ENCODE measurements at places on chromosomes 1 and 21. TPM values are rescaled to one million over a fixed set of nuclear protein-coding genes. Genes with fewer than 3 reads are reported as not detected.

DNA sequence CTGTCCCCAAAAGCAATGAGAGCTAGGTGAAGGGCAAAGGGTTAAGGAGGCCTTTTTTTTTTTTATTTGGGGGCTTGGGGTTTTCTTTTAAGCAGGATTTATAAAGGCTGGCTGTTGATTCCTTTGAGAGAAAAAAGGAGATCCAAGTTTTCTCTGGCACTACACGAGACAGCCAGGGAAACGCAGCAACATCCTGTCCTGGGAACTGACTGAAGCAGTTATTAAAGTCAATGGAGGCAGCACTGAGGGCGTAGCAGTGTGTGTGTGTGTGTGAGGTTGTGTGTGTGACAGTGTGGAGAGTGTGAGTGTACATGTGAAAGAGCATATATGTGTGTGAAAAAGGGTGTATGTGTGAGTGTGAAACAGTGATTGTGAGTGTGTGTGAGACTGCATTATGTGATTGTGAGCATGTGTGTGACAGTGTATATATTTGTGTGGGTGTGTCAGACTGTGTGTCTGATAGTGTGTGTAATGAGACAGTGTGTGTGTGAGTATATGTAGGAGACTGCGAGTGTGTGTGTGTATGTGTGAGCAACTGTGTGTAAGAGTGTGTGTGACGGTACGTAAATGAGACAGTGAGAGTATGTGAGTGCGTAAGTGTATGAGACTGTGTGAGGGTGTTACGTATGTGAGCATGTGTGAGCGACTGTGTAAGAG is 65.9 kb upstream of the TIAM1 start:
- H3K27ac ChIP-seq: no peak overlapping the region
- H3K4me3 ChIP-seq: no peak overlapping the region
- no peaks in the 10 kb centered on the region for H3K27me3 ChIP-seq
- peaks cover 23% of the 10 kb centered on the region for H3K4me1 ChIP-seq
- no peaks in the 10 kb centered on the region for H3K36me3 ChIP-seq
- DNase-seq: no peak

- peaks cover 17% of the 10 kb centered on the region for H3K27me3 ChIP-seq
- H3K4me1 ChIP-seq: no peaks in the 10 kb centered on the region
- H3K27ac ChIP-seq: no peak overlapping the region
Observed at GRCh38 chr21:37742532-37742931, 173.7 kb downstream of the KCNJ6 start.

GRCh38 chr1:153685544-153686340 is 7.3 kb downstream of the NPR1 start:
- H3K4me3 ChIP-seq: no peak overlapping the region
- no peaks in the 10 kb centered on the region for H3K36me3 ChIP-seq
- H3K27me3 ChIP-seq: peaks cover 31% of the 10 kb centered on the region
- no peak for DNase-seq
- H3K4me1 ChIP-seq: no peaks in the 10 kb centered on the region
- no peak overlapping the region for H3K27ac ChIP-seq

DNA sequence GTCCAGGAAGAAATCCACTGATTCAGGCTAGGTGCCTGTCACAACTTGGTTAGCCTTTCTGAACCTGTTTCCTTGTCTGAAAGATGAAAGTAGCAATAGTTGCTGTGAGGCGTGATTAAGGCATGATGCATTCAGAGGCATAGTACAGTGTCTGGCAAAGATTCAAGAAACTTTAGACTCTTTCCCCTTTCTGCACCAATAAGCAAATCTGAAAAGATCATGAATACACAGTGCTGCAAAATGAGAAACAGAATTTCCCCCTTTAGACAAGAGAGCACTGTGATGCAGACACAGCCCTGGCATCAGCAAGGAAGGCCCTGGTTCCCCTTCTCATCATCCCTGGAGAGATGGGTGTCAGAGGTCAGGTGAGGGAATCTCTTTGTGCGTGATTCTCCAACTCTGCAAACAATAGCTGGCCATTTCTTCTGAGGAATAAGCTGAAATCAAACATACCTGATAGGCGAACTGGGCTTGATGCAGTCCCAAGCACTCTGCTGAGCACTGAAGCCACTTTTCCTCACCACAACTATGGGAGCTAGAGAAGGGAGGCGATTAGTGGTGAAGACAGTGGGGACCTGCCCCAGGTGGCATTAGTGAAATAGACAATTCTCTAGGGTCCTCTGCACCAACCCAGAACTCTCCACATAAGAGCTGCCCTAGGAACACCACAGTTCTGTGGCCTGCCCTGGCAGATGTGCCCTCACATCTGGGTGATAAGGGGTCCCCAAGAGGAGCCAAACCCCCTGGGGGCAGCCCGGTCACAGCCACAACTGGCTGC is 41.7 kb downstream of the ITPKB start:
- H3K4me1 ChIP-seq: peaks cover 93% of the 10 kb centered on the region
- peak overlapping the region; percentile 95 for H3K27ac ChIP-seq
- peaks cover 6% of the 10 kb centered on the region for H3K36me3 ChIP-seq

- H3K27ac ChIP-seq: no peak overlapping the region
- H3K27me3 ChIP-seq: no peaks in the 10 kb centered on the region
- no peaks in the 10 kb centered on the region for H3K36me3 ChIP-seq
Observed at GRCh38 chr1:89736937-89737733, 83.7 kb upstream of the LRRC8D start.

DNA sequence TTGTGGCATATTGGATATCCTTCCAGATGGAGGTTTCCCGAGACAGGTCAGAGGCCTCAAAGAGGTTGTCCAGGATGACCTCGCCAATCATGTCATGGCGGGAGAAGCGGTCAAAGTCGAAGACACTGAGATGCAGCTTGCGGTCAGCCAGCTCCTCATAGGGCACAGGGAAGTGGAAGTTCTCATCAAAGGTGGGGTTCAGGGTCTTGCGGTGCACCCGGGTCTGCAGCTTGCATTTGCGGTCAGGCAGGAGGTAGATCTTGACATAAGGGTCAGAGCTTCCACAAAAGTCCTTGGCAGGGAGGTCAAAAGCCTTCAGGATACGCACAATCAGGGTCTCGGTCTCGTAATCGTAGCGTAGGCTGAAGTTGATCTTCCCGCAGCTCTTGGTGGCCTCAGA is 16.2 kb downstream of the SYT6 start:
- peaks cover 6% of the 10 kb centered on the region for H3K27me3 ChIP-seq
- no peaks in the 10 kb centered on the region for H3K36me3 ChIP-seq
- no peak overlapping the region for H3K4me3 ChIP-seq
- no peak overlapping the region for H3K27ac ChIP-seq
- DNase-seq: no peak
- H3K4me1 ChIP-seq: no peaks in the 10 kb centered on the region

- no peaks in the 10 kb centered on the region for H3K36me3 ChIP-seq
- no peak overlapping the region for H3K27ac ChIP-seq
- no peak overlapping the region for H3K4me3 ChIP-seq
Observed at GRCh38 chr21:23026878-23027277, 2028.7 kb downstream of the NCAM2 start.

DNA sequence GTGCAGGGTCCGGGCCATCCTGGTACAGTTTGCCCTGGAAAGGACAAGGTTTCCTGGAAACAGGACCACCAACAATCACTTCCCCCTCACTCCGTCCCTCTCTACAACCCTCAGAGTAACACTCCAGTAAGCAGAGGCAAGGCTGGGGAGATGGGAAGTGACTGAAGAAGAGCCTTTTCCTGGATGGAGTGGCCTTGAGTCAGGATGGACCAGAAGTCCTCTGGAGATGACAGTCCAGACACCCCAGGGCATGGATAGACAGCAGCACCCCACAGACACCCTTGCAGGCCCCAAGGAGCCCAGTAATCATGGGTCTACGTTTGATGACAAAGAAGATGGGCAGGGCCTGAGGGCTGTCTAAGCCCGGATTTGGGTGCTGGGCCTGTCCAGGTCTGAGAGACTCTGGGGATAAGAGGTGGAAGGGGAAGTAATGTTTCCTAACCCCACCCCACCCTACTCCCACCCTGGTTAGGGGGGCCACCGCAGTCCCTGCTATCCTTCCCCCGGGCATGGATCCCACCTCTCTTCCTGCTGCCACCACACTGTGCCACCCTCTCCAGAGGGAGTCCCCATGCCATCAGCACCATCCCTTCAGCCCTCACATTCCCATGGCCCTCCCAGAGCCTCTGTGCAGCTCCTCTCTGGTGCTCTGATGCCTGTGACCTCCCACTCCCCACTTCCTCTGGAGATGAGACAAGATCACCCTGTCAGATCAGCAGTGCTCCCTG is 7.2 kb upstream of the S100A8 start:
- H3K4me3 ChIP-seq: no peak overlapping the region
- H3K27ac ChIP-seq: no peak overlapping the region
- H3K4me1 ChIP-seq: no peaks in the 10 kb centered on the region
- H3K27me3 ChIP-seq: peaks cover 10% of the 10 kb centered on the region
- no peaks in the 10 kb centered on the region for H3K36me3 ChIP-seq

DNA sequence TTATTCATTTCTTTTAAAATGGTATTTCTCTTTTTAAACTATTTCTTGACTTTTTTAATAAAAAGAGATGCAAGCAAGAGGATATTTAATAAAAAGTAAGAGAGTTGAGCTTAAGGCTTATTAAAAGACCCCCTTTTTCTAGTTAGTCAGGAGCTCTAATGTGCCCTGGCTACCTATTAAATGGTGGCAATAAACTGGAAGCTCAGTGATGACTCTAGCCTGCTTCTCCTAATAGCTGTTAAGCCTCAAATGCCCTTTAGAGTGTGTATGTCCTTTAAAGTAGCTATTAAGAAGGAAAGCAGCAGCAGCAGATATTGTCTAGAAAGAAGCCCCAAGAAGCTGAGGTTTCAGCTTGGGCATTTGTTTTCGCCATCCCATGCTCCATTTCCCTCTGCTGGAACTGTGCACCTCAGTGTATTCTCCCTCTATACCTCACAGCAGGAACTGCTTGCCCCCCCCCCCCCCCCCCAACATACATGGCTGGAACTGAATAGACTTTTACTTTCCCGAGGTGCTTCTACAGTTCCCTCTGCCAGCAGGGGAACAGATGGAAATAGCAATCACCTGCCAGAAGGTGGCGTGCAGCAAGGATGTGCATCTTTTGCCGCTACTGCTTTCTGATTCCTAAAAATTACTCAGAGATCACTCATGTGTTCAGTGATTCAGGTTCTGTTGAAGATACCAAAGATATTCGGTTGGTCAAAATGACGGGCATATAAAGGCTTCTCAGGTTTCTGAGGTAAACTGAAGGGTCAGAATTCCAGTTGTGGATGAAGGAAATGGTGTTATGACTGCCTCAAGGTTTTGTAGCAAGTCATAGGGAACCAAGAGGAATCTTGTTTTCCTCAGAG is 2.5 kb downstream of the RGS4 start:
- no peaks in the 10 kb centered on the region for H3K36me3 ChIP-seq
- no peak overlapping the region for H3K27ac ChIP-seq
- no peaks in the 10 kb centered on the region for H3K4me1 ChIP-seq

GRCh38 chr21:45339421-45340402 is 52.0 kb upstream of the POFUT2 start:
- no peaks in the 10 kb centered on the region for H3K36me3 ChIP-seq
- H3K4me3 ChIP-seq: no peak overlapping the region
- H3K27ac ChIP-seq: no peak overlapping the region
- no peak for DNase-seq
- no peaks in the 10 kb centered on the region for H3K27me3 ChIP-seq

GRCh38 chr1:99704356-99704816 is 58.5 kb downstream of the PALMD start:
- no peaks in the 10 kb centered on the region for H3K36me3 ChIP-seq
- no peaks in the 10 kb centered on the region for H3K27me3 ChIP-seq
- no peak overlapping the region for H3K4me3 ChIP-seq
- no peak for DNase-seq

GRCh38 chr1:48228156-48228555 is 5.6 kb downstream of the SLC5A9 start:
- no peak overlapping the region for H3K4me3 ChIP-seq
- no peaks in the 10 kb centered on the region for H3K27me3 ChIP-seq
- no peaks in the 10 kb centered on the region for H3K4me1 ChIP-seq
- no peak overlapping the region for H3K27ac ChIP-seq

- peaks cover 52% of the 10 kb centered on the region for H3K4me1 ChIP-seq
- peaks cover 1% of the 10 kb centered on the region for H3K36me3 ChIP-seq
- peak overlapping the region; percentile 85 for H3K27ac ChIP-seq
- H3K27me3 ChIP-seq: no peaks in the 10 kb centered on the region
- H3K4me3 ChIP-seq: peak overlapping the region; percentile 59
- DNase-seq: peak; percentile 50
Observed at GRCh38 chr21:43733529-43734071, 14.7 kb downstream of the PDXK start.

- peaks cover 98% of the 10 kb centered on the region for H3K4me1 ChIP-seq
- peak overlapping the region; percentile 88 for H3K4me3 ChIP-seq
- no peaks in the 10 kb centered on the region for H3K27me3 ChIP-seq
- peak; percentile 66 for DNase-seq
- peaks cover 17% of the 10 kb centered on the region for H3K36me3 ChIP-seq
Observed at GRCh38 chr1:167489571-167490340, 28.6 kb downstream of the CD247 start.

- no peak overlapping the region for H3K27ac ChIP-seq
- H3K27me3 ChIP-seq: no peaks in the 10 kb centered on the region
- no peak for DNase-seq
Observed at GRCh38 chr1:212203630-212204029, 81.6 kb upstream of the PPP2R5A start.

GRCh38 chr1:212110617-212111016 is 75.1 kb downstream of the DTL start:
- peaks cover 8% of the 10 kb centered on the region for H3K36me3 ChIP-seq
- H3K4me3 ChIP-seq: no peak overlapping the region
- H3K4me1 ChIP-seq: peaks cover under 1% of the 10 kb centered on the region
- H3K27me3 ChIP-seq: no peaks in the 10 kb centered on the region
- no peak for DNase-seq

GRCh38 chr1:173954179-173954578 is 37.1 kb upstream of the SERPINC1 start:
- H3K4me3 ChIP-seq: no peak overlapping the region
- DNase-seq: no peak
- H3K4me1 ChIP-seq: peaks cover 27% of the 10 kb centered on the region
- H3K27me3 ChIP-seq: no peaks in the 10 kb centered on the region
- peaks cover 12% of the 10 kb centered on the region for H3K36me3 ChIP-seq
- H3K27ac ChIP-seq: no peak overlapping the region

GRCh38 chr1:87450136-87450535 is 121.5 kb downstream of the LMO4 start:
- peaks cover 11% of the 10 kb centered on the region for H3K27me3 ChIP-seq
- DNase-seq: no peak
- peaks cover 2% of the 10 kb centered on the region for H3K36me3 ChIP-seq
- H3K4me3 ChIP-seq: peak overlapping the region; percentile 60
- peaks cover 12% of the 10 kb centered on the region for H3K4me1 ChIP-seq
- no peak overlapping the region for H3K27ac ChIP-seq

DNA sequence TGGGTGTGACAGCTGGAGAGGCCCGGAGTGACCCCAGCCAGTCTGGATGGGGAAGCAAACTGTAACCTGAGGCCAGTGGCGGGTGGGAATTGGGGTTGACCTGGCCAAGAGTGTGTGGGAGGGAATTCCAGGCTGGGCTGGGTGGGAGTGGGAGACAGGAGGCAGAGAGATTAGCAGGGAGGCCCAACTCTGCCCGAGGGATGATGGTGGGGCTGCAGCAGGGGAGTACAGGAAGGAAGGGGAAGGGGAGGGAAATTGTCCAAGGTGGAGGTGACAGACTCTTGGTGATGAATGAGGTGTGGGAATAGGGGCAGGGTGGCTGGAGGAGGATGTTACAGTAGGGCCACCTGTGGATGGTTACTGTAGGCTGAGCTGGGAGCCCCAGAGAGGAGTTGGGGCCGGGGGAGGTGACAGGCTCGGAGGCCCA is 40.4 kb downstream of the HUNK start:
- H3K27me3 ChIP-seq: peaks cover 25% of the 10 kb centered on the region
- H3K4me3 ChIP-seq: no peak overlapping the region
- no peaks in the 10 kb centered on the region for H3K4me1 ChIP-seq
- H3K27ac ChIP-seq: no peak overlapping the region
- DNase-seq: no peak

The SPSB1 gene
- 12.2 TPM for total RNA-seq

The ARHGAP30 gene
- 198 TPM for total RNA-seq

The TRPM2 gene
- total RNA-seq: 2.4 TPM

The CRNN gene
- not detected for total RNA-seq

The MAP3K7CL gene
- total RNA-seq: 10.3 TPM

The FCGR2B gene
- total RNA-seq: not detected

The MAN1C1 gene
- 9.4 TPM for total RNA-seq

The DVL1 gene
- 46.6 TPM for total RNA-seq

The NCAM2 gene
- total RNA-seq: not detected

The SH2D1B gene
- total RNA-seq: 0.32 TPM

The KCND3 gene
- not detected for total RNA-seq

Measured in activated T-cell treated with anti-CD3 and anti-CD28 coated beads, Interleukin-2, amount 50 U/mL, for 72 hours (primary cell).